ENCODE measurements at places on chromosomes 2 and 18.

DNA sequence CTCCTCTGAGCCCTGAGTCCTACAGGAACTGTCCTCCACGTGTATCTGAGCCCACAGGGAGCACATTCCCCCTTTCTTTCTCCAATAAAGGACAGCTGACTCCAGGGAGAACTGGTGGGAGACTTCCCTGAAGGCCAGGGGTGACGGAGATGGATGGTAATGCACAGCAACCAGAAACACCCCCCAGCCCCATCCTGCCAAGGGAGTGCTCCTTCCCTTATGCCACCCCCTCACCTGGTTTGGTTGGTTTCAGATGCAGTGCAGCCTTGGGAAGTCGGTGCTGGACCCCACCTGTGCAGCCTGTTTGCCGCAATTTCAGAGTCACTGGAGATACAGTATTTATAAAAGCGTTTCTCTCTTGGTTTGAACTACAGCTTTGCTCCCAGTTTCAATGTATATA, 24.0 kb downstream of the GPR55 start:
- no peak for DNase-seq

- DNase-seq: no peak
Observed at GRCh38 chr2:71748227-71748626, 294.9 kb downstream of the DYSF start.

DNA sequence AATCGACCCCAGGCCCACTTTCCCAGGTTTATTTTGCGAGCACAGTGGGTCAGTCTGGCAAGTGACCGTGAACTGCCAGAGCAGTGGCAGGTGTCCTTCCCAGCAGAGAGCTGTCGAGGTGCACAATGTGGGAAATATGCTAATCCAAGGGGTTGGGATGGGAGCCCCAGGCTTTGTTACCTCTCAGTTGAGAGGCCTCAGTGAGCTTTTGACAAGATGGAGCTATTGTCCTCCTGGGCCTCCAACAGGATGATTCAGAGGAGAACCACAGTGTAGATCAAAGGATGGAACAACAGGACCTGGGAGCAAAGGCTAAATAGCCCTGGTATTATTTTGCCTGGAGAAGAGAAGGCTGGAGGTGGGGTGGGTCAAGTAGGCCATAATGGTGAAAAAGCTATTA, 150.8 kb downstream of the NCKAP5 start:
- no peak for DNase-seq

DNA sequence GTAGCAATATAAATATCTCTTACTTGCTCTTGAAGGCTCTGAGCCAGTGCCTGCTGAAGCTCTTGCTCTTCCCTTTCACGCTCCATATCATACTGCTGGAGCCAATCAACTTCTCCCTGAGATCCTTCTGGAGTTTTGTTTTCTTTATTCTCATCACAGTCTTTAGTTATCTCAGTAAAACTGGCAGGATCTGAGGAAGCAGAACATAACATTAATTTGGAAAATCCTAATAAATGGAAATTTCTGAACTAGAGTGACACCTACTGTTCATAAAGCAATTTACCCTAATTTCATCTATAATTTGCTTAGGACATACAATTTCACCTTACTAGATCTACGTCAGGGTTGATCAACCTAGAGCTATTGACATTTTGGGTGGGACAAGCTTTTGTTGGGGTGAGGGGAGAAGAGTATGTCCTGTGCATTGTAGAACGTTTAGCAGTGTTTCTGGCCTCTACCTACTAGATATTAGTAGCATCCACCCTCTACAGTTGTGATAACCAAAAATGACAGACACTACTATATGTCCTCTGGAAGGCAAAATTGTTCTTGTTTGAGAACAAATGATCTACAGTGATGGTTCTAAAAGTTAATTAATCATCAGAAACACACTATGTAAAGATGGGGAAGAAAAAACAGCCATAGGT, 47.2 kb downstream of the VIL1 start:
- DNase-seq: no peak

DNA sequence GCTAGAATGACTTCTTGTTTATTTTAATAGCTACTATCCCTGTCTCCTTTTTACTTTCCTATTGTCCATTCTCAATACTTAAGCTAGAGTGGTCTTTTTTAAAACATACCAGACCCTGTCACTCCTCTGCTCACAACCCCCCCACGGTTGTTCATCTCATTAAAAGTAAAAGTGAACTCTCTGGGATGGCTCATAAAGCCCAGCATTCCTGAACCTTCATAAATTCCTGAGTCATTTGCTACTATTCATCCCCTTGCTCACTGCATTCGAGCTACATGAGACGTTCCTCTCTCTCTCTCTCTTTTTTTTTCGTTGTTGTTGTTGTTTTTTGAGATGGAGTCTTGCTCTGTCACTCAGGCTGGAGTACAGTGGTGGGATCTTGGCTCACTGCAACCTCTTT, 148.7 kb upstream of the DSEL start:
- DNase-seq: no peak

DNA sequence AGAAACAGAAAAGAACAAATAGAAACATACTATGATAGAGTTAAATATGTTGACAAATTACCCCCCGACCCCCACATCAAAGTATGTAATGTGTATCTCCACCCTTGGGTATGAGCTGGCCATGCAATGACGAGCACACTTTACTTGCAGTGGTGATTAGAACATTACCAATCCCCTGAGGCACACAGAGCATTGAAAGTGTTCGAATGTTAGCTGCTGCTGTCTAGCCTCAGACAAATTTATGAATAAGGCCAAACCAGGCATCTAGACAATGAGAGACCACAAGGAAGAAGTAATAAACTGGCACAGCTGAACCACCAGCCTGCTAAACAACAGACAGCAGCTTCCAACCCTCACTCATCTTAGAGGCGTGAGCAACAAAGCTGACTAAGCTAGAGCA, 380.5 kb downstream of the DSEL start:
- no peak for DNase-seq

DNA sequence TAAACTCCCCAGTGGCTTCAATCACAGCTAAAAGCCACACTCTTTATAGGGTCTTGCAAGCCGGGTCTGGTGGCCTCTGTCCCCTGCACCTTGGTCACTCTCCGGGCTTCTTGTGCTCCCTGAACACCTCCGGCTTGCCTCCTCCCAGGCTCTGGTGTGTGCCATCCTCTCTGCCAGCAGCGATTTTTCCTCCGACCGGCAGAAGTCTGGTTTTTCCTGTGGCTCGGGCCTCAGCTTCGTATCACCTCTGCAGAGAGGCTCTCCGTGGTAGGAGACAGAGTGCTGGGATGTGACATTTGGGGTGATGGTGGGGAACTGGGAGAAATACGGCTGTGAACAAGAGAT, 58.8 kb upstream of the HPCAL1 start:
- no peak for DNase-seq

DNA sequence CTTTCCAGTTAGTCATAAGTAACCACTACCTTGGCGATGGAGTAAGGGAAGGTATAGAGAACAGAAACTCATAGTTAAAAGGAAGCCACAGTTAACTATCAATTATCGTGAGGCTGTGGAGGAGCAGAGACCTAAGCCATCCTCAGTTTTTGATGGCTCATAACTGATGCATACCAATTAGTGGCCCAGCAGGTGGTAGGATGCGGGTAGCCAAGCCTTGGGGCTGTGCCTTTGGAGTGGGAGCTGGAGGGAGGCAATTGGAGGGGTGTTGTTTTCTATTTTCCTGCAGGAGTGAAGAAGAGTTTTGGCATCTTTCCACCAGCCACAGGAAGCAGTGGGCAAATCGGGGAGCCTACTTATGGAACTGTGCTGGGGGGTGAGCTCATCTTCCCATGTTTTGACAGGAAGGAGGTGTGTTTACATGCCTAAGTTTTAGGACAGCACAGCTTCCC, 194.8 kb downstream of the TPGS2 start:
- DNase-seq: no peak

GRCh38 chr18:44130376-44130942, 550.2 kb upstream of the SETBP1 start:
- no peak for DNase-seq

DNA sequence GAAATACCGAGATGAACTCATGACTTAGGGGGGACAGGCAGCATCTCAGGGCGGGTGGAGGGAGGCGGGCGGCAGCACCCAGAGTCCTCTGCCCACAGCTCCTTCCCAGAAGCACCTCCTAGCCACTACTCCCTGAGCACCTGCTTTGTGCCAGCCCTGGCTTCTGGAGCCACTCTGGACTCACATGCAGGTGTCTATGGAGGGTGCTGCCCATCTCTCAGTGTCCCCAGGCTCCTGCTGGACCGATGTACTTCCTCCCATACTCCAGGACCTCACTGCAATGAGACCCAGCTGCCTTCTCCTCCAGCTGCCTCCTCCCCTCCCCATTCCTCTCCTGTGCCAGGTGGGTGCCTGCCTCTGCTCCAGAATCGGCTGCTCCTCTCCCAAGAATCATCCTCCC, 22.1 kb upstream of the OTOS start:
- no peak for DNase-seq

- no peak for DNase-seq
Observed at GRCh38 chr18:46449499-46449898, 207.5 kb downstream of the LOXHD1 start.
